ENCODE measurements at places on chromosomes 6 and 20. TPM values are rescaled to one million over a fixed set of nuclear protein-coding genes. Genes with fewer than 3 reads are reported as not detected.
A peak's percentile ranks its signal among the peaks of the same experiment; 100 is the strongest.

The CALHM6 gene
- 0.94 TPM for total RNA-seq

GRCh38 chr20:46644160-46644559, 7.1 kb downstream of the SLC13A3 start:
- DNase-seq, result no peak

The HCRTR2 gene
- total RNA-seq, result not detected

DNA sequence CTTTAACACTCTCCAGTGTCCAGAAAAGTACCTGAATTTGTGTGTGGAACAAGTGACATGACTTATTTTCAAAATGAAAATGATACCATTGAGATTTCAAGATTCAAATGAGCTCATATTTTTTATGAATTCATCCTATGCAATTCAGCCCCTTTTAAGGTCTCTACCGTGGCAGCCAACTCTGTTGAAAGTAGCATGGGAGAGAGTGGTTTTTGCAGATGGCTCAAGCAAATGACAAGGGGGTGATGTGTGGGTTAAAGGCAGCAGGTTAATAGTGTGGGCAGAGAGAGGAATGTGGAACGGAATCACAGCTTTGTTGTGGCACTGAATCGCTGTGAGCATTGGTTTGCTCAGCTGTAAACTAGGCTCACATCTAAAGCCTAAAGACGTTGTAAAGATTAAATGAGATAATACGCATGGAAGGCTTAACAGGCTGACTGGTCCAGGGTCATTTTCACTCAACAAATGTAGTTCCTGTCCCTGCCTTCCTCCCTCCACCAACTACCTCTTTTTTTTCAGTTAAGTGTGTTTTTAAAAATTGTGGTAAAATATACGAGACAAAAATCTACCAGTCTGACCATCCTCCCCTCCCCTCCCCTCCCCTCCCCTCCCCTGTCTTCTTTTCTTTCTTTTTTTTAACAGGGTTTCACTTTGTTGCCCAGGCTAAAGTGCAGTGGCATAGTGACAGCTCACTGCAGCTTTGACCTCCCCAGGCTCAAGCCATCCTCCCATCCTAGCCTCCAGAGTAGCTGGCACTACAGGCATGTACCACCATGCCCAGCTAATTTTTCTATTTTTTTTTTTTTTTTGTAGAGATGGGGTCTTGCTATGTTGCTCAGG, 114.7 kb upstream of the ZNF217 start:
- DNase-seq, result no peak

- no peak for DNase-seq
Measured at GRCh38 chr6:1390946-1391799, 1.8 kb downstream of the FOXF2 start.

DNA sequence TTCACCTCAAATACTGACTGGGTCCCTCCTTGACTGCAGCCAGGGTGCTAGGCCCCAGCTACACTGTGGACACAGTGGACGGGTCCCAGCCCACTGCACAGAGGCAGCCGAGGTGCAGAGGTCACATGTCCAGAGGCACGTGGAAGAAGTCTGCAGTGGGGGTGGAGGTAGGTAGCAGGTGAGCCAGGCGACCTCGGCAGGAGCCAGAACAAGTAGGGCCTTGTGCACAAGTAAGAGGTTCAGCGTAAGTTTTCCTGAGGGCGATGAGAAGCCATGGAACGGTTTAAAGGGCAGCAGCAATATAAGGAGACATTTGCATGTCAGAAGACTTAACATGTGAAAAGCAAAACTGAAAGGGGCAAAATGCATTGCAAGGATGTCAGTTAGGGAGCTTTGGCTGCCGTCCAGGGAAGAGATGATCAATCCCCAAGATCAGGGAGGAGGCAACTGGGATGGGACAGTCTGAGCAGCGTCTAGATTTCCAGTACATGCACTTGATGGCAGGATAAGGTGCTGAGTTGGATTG, 49.7 kb upstream of the SNX9 start:
- DNase-seq, result no peak

DNA sequence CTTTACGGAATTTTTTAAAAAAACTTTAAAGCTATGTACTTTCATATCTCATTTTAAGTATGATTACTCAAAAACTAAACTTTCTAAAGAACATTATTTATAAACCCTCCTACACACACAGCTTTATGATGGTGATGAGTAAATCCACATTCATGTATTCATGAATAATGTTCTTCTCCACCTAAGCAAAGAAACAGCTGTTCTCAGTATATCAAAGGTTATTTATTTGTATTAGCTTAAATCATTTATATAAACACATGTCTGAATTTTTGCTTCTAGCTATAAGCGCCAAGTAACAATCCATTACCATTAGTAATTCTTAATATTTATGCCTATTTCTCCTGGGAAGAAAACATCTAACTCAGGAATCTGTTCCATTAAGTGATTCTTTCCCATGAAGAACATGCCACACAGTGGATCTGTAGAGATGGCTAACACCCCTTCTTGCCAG, 63.3 kb downstream of the SMLR1 start:
- no peak for DNase-seq

GRCh38 chr6:157023958-157024357, 246.8 kb downstream of the ARID1B start:
- DNase-seq, result no peak

The NKAIN2 gene
- 17.8 TPM for total RNA-seq

DNA sequence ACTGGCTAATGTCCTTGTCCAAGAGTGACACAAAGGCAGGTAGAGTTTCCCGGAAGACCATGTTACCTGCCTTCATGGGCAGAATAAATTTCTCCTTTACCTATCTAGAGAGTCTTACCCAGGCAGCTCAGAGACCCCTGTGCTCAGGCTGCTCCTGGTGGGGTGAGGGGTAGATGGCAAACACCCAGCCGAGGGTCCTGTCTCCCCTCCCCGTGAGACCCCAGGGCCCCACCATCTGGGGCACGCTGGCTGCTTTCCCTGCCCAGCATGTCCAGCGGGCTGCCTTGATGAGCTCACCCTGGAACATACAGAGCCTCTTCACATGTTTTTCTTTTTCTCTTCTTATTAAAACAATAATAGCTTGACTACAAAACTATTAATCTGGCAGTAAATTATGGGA, 116.5 kb downstream of the EDN3 start:
- no peak for DNase-seq

- no peak for DNase-seq
Measured at GRCh38 chr6:37725957-37726356, 28.3 kb upstream of the MDGA1 start.

DNA sequence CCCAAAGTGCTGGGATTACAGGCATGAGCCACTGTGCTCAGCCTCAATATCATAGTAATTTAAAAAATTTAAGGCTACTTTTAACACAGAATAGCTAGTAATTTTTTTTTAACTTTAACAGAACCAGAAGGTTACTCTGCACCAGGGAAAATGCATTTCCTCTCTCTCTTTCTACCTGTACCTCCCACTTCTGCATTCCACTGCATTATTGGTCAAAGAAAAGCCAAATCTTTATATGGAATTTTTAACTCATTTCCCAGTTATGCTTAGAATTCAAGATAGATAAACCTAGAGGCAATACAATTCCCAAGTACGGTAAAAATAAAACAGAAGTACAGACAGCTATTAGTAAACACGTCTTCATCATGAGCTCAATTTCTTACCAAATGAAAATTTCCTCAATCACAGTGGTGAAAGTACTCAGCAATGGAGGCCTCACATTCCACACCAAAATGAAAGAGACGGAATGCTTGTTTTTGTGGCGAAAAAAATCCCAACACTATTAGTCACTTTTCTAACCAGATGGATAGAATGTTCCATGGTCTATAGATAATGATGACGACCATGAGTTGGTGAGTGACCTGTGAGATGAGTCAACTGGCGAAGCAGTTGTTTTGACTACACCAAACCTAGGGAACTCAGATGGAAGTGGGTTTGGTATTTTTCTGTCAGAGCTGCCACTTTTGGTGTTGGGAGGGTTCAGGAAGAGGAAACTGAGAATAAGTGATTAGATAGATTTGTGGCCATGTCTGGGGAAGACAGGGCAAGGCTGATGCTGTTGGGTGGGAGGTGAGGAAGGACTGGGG, 104.7 kb upstream of the SGK1 start:
- no peak for DNase-seq

DNA sequence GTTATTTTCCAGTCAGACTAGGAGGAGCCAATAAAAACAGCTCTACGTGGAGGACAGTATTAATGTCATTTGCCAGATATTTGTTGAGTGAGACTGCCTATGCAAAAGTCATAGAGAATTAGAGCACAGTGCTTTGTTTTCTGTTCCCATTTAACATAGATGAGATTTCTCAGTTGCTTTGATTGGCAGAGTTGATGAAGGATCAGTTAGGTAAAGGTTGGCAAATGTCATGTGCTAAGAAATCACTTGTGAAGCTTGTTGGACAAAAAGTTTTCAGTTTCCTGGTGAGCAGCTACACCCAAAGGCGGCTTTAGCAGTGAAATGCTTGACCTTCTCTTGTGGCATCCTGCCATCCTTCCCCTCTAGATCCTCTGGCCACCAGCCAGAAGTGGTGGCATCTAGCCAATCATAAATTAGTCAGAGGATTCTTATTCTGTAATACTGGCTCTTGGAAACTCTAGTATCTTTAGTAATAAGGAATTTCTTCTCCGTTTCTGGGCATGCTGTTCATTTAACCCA, 37.0 kb downstream of the BCKDHB start:
- peak; percentile 90 for DNase-seq

Measured in osteocyte (in vitro differentiated cells).